KBM-7 (cell line): ENCODE measurements at places on chromosomes 6 and 20.

GRCh38 chr6:4351520-4352321 is 216.3 kb upstream of the ECI2 start:
- DNase-seq: no peak

DNA sequence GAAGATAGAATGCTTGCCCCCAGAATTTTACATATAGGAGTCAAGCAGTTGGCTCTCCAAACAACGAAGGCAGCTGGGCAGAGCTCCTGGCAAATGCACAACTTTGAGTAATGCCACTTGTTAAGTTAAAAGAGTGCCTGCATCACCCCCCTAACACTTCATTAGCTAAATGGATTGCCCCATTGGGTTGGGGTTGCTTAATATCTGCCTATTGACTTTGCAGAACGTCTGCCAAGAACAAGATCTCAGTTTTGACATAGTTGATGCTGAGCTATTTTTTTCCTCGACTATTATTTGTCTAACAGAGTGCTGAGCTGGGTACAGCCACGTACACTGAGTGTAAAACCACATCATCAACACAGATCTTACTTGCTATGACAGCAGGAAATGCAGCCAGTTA is 12.1 kb downstream of the ANKRD60 start:
- DNase-seq: no peak

DNA sequence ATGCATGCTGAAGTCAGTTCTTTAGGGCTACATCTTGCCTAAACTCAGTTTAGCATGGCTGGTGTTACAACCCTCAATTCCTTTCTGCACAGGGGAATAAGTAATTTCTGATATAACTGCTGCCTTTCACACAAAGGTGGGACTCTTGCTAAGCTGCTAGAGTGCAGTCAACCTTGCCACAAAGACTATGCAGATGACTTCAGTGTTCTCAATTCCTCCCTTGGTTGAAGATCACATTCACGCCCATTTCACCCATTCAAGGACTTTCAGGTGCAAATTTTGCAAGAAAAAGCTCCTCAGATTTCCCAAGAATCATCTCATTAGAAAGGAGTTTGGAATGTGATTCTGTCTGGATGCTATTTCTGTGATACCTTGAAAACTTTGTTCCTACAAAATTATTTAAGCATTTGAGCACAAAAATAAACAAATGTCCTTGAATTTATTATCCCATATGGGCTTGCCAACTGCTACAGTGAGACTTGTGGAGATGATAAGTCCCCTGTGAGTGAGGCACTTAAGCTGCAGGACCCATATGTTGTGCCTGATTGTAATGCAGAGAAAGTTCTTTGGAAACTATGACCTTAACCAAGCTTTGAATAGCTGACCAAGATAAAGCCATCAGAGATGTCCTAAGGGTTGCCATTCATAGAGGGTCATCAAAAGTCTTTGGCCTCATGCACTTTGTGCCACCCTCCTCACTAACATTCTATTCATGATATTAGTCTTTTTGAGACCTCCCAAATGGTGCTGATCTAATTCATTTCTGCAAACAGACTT is 111.8 kb downstream of the PLCB4 start:
- DNase-seq: no peak

DNA sequence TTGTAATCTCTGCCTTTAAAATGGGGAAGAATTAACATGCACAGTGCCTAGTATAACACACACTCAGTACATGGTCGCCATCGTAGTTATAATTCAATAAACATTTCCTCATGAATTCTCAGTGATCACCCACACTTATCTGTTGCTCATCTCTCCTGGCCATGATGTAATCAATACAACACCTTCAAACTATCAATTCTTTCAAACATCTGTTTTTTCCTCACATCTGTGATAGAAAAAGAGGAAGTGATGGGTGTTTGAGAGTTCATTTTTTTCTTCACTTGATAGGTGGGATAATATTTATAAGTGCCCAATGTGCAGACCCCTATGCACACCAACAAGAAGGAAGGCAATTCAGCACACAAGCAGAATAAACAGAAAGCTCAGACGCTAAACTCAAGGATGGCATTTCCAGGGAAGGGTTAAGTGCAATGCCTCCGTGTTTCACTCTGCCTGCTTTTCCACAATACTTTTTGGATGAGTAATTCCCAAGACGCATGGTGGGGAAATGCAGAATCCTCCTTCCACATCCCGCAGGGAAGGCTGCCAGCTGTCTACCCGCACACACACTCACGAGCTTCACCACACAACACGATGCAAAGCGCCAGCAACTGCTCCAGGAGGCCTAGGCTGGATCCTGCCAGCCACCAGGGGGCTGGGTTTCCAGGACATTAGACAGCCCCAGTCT is 100.3 kb downstream of the GMPR start:
- DNase-seq: peak; percentile 24

DNA sequence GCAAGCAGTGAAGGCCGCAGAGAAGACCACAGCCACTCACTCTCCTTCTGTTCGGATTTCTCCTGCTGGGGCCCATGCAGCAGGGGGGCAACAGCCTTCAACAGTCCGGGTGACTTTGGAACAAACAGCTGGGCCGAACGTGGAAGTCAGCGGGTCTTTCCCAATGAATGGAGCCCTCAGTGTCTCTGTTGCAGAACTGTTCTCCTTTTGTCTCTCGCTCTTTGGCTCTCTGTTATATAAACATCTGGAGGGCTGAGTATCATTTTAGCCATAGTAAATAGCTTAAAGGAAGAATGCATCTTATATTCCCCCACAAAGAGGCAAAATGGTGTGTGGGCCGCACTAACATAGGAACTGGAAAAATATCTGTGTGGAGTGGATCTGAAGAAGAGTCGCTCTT is 136.7 kb upstream of the RALGAPA2 start:
- no peak for DNase-seq

GRCh38 chr6:28658475-28659249 is 133.0 kb downstream of the GPX5 start:
- no peak for DNase-seq

GRCh38 chr20:4788314-4788713 is 66.6 kb downstream of the PRND start:
- DNase-seq: no peak

DNA sequence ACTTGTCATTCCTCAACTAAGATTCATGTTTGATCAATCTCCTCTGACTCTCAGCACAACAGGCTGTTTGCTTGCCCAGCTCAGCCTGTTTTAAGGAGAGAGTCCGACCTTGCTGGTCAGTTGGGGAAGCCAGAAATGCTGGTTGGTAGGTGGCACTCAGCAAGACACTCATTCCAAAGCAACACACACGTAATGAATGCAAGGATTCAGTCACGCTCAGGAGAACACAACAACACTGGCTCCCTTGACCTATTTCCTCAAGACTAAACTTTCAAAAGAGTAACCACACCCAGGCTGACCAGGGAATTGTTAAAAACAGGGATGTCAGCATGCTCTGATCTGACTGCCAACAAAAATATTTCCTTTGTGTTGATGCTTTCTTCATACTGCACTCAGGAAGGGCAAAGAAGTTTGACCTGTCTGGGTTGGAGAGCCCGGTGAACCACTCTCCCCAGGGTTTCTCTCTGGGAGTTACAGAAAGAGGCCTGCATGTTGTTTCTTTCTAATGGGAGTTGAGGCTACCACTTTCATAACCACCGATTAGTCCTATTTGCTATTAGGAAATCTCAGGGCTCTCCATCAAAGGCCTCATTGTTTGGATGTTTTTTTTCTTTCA is 25.6 kb upstream of the PREP start:
- no peak for DNase-seq

DNA sequence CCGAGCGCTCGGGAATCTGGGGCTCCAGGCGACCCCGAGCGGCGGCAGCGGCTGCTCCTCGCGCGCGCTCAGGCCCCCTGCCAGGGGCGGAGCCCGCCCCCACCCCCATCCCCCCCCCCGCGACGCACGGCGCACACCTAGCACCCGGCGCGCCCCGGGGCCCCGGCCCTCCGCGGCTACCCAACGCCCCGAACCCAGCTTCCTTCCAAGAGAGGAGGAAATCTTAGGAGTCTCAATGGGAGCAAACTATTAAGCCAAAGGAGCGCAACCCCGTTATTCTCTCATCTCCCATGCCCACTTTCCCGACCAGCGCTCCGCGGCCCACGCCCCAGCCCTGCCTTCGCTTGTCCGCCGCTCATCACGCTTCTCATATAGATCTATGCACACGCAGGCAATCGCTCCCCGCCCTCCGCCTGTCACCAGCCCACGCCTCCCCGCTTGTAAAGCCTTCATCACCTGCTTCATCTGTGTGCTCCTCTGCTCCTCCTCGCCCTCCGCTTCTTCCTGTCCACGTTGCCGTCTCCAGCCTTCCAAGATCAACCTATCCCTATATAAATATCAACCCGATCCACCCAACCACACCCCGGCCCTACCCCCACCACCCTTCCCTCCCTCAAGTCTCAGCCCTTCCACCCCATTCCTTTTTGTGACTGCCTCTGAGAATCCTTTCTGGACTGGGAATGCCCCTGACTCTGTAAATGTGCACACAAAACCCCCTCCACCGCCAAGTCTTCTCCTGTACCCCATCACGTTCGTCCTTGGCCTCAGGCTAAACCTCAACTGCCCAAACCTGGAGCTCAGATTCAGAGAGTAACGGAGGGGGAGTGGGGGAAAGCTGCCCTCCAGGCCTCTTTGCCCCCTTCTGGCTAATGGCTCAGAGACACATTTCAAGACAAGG is at the start of gene DLK2:
TSS of gene DLK2 (minus strand) at position 18 of the 898 bp plus-strand sequence. CDS start 723 bp downstream, outside the sequence.
- DNase-seq: peak; percentile 48

GRCh38 chr20:46544576-46544975 is 5.9 kb downstream of the OCSTAMP start:
- no peak for DNase-seq

- no peak for DNase-seq
Measured at GRCh38 chr6:90412538-90413369, 116.1 kb upstream of the BACH2 start.

- no peak for DNase-seq
Measured at GRCh38 chr6:62480544-62480943, 194.5 kb upstream of the KHDRBS2 start.

- DNase-seq: no peak
Measured at GRCh38 chr6:149825292-149825691, 38.9 kb downstream of the LRP11 start.

DNA sequence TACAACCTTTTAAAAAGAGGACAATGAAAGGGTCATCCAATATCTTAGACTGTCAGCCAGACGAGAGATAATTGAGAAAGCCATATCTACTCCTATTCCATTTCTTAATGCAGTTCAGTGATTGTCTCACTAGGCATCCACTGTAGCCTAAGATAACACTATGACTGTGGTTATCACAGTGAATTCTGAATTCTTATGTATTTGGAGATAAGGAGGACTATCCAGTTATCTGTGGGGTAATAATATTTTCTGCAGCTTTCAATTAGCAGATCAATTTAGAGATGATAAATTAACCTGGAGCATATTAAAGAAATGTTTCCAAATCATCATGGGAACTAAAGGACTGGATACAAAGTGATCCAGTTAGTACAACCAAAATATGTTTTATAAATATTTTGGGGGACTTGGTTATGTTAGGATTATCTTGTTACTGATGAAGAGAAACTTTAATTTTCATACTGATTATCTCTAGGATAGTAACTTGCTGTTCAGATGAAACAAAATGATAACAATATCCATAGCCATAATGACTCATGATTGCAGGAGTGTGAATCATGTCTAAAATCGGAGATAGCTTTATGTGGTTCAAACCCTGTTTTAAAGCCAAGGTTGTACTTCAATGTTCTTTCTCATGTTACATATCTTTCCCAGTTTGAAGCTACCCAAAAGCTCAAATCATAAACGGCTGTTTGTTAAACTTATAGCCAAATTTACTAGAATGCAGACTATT is 1152.0 kb downstream of the HACE1 start:
- no peak for DNase-seq

- peak; percentile 19 for DNase-seq
Measured at GRCh38 chr6:90294614-90294988, 2.0 kb downstream of the BACH2 start.

DNA sequence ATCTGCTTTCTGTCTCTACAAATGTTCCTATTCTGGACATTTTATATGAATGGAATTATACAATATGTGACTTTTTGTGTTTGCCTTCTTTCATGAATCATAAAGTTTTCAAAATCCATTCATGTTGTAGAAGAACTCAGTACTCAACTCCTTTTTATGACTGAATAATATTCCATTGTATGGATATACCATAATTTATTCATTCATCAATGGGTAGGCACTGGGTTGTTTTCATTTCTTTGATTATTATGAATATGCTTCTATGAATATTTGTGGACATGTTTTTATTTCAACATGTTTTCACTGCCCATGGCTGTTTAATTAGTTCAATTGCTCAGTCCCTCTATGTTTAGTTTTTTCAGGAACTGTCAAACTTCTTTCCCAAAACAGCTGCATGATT is 76.5 kb upstream of the GTSF1L start:
- no peak for DNase-seq

DNA sequence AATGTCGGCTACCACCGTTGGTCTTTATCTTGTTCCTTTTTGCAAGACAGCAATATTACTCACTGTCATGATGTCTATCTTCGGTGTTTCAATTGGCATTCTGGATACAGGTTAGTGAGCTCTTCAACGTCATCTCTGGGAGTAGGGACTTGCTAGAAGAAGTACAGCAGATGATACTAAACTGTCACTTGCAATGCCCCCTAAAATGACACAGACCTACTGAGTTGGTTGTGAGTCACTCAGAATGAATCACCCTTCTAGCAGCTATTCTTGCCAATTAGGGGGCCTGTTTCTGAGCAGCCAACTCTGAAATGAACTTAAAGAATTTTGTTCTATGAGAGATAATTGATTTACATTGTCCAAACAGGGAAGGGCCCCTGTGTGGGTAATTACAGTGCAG is 176.5 kb downstream of the SLC16A10 start:
- DNase-seq: no peak

DNA sequence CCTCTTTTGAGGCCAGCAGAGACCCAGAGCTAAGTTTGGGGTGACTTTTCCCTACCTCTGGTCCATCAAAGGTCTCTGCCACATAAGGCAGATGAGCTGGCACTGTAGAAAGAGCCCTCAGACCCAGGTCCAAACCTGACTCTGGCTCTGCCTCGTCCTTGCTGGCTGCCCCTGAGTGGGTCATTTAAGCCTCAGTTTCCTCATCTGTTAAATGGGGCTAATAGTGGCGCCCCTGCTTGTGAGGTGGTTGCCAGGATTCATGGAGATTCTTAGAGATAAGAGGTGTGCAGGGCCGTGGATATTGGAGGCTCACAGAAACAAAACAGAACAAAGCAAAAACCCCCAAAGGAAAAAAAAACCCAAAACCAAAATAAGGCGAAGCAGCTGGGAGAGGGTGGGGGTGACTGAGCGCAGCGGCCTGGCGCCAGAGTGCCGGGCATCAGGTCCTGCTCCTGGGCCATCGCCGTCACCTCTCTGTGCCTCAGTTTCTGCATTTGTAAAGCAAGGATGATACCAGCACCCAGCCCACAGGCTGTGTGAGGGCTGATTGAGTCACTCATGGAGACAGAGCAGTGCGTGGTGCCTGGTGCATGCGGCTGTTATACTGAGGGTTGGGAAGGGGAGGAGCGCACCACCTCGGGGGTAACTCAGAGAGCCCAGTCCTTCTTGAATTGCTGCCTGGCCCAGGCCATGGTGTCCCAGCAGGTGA is 133.8 kb upstream of the PTPN1 start:
- DNase-seq: no peak
